ENCODE measurements at places on chromosomes 3 and 15.

DNA sequence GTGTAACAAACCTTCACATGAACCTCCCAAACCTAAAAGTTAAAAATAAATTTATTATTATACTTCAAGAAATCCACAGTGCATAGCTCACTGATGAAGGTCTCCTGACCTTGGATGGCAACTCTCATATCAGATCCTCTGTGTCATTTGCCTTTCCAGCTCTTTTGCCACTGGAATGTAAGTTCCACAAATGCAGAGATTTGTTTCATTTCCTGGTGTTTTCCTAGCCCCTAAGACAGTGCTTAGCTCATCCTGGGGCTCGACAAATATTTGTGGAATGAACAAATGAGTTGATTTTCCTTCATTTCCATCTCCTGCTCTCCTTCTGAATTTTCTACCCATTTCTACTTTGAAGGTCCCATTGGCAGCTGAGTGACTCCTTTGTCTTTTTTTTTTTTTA is 56.0 kb downstream of the FRMD4B start:
- no peak for DNase-seq

GRCh38 chr3:46344476-46344875 is 9.4 kb upstream of the CCR2 start:
- no peak for DNase-seq

- no peak for DNase-seq
Measured at GRCh38 chr15:50426428-50426827, 2.2 kb downstream of the USP8 start.

GRCh38 chr3:5071061-5071460 is 51.0 kb upstream of the ARL8B start:
- no peak for DNase-seq

DNA sequence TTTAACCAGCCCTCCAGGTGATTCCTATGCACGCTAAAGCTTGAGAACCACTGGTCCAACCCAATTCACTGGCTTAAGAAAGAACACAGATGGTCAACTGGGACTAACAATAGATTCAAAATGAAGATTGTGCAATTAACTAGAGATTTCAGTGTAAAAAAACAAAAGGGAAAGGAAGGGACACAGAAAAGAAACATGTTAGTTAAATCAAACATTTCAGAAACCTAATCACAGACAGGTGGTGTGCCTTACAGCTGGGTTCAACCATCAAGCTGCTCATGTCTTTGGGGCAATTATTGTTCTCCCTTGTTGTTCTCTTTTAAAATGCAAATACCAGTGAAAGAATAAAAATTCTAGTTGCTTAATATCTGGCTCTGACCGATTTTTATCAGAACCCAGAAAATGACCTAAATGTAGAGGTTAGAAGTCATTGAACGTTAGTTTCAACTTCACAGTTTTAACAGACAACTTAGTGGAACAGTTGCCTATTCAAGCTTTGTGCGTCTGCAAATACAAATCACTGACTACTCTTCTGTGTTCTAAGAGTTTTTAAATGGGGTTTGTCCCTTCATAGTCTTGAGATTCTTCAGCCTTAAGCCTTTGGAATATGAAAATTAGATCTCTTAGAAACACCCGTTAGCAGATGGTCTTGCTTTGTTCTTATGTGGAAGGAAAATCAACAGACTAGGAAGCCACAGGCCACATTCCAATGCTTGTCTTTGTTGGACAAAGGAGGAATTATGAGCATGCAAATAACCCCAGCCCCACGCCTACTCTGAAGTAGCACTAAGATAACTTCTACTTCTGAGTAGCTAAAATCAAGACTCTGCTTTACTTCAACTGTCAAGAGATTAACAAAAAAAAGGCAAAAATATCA is 223.4 kb downstream of the ATP8B4 start:
- no peak for DNase-seq

GRCh38 chr3:189025866-189026265 is 145.9 kb upstream of the TPRG1 start:
- no peak for DNase-seq

GRCh38 chr15:92853222-92853621 is 46.9 kb upstream of the CHD2 start:
- no peak for DNase-seq

GRCh38 chr15:90545095-90545494 is 15.4 kb downstream of the CRTC3 start:
- DNase-seq, result no peak

DNA sequence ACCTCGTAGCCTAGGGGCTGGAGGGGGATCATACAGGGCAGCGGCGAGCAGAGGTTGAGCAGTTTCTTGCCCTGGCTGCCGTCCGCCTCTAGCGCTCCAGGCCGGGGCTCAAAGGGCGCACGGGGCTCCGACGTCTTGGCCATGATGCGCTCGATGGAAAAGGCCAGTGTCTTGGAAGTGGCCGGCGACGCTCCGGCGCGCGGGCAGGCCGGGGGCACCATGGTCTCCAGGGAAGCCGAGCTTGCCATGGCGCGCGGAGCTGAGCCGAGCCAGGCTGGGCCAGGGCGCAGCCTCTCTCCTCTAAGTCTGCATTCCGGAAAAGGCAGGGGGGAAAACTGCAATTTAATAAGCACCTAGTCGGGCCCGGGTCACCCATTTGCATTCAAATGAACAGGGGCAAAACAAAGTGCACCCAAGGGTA is 719 bp downstream of the FEZF2 start:
- no peak for DNase-seq

DNA sequence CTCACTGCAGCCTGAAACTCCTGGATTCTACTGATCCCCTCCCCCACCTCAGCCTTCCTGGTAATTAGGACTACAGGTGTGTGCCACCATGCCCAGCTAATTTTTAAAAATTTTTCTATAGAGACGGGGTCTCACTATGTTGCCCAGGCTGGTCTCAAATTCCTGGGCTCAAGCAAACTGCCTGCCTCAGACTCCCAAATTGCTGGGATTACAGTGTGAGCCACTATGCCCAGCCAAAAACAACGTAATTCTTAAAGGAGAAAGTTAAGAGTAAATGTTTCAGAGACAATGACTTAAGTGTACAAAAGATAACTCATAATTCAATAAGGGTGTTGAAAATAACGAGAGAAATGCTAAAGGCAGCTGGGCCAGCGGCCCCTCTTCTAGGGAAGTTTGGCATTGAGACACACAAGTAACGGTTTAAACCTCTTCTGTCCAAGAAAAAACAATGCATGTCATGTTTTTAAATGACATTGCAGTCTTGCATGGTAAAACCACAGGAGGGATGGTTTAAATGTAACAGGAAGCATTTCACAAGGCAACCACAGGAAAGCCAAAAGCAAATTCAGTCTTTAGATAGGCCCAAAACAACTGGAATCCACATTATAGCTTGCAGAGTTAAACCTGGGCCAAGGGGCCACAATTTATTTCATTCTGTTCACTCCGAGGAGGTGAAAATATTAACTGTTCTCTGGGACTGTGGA is 5.1 kb downstream of the PROK2 start:
- no peak for DNase-seq

DNA sequence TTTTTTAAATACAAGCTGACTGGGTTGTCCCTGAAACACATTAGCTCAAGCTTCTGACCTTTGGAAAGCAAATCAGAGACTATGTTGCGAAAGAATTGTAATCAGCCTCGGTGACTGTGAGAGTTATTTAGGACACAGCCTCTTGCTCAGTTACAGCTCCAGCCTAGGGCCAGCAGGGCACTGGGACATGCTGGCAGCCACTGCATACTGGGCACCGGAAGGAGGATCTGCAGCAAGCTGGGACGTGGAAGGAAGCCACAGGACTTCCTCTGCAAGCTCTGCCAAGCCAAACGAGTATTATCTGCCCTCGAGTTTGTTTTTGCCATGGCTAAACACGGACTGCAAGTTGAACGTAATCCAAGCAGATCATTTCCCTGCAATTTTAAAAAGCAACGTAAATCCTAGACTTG is 24.4 kb upstream of the COPG1 start:
- DNase-seq, result no peak

GRCh38 chr15:98800437-98801233 is 152.3 kb downstream of the IGF1R start:
- DNase-seq, result no peak

DNA sequence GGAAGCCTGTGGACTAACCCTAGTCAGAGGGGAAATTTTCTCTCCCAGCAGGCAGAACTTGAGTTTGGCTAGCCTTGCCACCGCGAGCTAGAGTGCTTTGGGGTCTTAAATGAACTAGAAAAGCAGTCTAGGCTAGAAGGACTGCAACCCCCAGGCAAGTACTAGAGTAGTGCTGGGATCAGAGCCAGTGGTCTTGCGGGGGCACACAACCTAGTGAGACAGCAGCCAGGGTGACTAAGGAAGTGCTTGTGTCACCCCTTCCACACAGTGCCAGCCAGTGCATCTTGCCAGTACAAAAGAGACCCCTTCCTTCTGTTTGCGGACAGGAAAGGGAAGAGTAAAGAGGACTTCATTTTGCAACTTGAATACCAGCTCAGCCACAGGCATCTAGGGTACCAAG is 59.0 kb downstream of the GOLM2 start:
- DNase-seq, result no peak

DNA sequence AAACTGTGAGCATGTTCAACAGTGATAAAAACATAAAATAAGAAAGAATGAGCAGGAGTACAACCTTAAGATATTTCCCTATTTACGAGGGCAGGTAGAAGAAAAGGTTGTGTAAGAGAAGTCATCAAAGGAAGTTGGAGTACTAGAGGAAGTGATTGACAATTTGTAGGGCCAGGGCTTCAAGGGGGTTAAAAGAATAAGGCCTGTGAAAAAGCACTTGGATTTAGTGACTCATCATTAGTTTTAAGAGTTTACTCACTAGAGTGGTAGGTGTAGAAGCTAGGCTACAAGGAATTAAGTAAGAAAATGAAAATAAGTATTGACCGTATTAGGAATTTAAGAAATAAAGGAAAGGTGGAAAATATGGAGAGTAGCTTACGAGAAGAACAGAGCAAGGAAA is 23.6 kb downstream of the KCNMB3 start:
- DNase-seq, result no peak

- no peak for DNase-seq
Measured at GRCh38 chr3:157271283-157271882, 111.4 kb upstream of the CCNL1 start.

GRCh38 chr3:123914829-123915228 is 30.7 kb upstream of the MYLK start:
- DNase-seq, result no peak

- DNase-seq, result no peak
Measured at GRCh38 chr3:152083135-152083534, 185.6 kb upstream of the MBNL1 start.

- no peak for DNase-seq
Measured at GRCh38 chr15:63626955-63627354, 29.8 kb downstream of the FBXL22 start.

GRCh38 chr15:93043621-93044300 is 45.2 kb downstream of the RGMA start:
- no peak for DNase-seq

DNA sequence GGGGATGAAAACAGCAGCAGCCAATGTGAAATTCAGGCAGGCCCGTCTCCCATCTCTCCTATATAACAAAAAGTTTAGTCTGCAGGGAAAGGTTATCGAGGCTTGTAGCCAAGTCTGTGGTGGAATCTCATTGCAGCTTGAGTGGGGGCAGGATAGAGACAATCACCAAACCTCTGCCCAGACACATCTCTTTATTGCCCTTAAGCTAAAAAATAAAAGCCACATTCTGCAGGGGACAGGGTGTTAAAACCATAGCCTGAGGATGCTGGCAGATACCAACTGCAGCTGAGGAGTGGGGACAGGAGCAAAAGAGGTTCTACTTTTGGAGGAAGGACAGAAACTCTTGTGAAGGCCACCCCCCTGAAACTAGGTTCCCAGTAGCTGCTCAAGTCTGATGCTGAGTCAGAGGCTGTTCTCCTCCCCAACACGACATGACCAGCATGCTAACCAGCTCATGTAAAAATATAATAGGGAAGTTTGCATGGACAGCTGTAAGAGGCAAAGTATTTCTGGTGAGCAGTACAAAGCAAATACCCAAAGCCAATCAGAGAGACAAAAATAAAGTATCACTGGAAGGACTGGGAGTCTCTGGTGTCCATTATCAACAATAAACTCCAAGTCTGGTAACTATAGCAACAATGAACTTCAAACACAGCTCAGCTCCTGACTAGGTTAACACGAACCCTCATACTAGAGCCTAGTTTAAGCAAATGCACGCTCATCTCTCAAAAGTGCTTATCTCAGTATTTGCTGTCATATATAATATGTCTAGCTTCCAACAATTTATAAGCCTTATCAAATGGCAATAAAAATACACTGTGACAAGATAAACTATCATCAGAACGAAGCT is 362.2 kb upstream of the SLCO3A1 start:
- DNase-seq, result no peak

- no peak for DNase-seq
Measured at GRCh38 chr15:101004986-101005747, 86.0 kb downstream of the LRRK1 start.

GRCh38 chr3:157588386-157589060 is 85.3 kb upstream of the VEPH1 start:
- no peak for DNase-seq

GRCh38 chr3:138670407-138670806 is 61.8 kb downstream of the FAIM start:
- DNase-seq, result no peak

DNA sequence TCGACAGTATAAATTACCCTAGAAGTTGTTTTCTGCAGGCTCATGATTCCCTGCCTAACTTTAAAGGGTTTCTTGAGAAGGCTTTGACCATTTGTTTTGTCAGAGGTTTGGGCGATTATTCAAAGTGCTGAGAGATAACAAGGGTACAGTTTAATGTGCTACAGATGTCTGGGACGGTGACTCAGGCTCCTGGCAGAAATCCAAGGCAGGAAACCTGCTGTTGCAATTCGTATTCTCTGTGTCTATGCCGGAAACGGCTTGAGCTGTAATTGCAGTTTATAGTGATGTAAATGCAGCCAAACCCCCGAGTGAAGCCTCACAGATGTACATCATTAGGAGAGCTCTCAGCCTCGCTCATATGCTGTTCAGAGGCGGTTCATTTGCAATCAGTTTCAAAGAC is 65.6 kb downstream of the SYNPR start:
- peak; percentile 23 for DNase-seq

DNA sequence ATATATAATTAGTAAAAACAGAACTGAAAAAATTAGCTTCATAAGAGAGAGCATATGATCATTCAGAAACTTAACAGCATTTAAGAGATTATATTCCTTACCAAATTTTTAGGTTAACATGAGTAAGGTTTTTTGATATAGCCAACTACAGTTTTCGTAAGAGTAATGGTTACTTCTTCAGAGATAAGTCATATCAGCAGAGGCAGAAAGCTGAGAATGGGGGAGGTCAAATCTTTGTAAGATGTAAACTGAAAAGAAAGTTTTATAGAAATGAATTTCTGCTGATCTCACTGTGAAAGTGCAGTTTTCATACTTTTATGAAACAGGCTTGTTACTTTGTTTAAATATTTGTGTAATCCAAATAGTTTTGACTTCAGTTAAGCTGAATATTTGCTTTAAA is 193.3 kb downstream of the ZBTB20 start:
- no peak for DNase-seq

GRCh38 chr3:128274837-128275236 is 121.6 kb downstream of the EEFSEC start:
- DNase-seq, result no peak

- no peak for DNase-seq
Measured at GRCh38 chr15:26128611-26129140, 265.5 kb upstream of the ATP10A start.

GRCh38 chr3:136543385-136543784 is 208.8 kb downstream of the STAG1 start:
- no peak for DNase-seq
